ENCODE measurements at places on chromosomes 13 and 19.

DNA sequence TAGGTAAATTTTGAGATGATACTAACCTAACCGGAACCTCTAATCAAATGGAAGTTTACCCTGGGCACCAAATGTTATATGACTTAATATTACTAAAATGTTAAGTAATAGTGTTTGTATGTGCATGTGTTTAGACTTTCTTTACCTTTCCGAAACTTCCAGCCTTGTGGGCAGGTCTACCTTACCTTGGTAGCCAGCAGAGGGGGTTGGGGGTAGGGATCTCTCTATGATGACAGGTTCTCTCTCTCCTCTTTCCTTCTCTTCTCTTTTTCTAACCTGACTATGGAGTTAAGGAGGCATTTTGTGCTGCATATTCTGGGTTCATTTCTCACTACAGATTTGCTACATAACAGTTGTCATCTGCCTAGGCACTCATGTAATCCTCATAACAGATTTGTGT is 6.8 kb upstream of the FRY start:
- no peak for DNase-seq

DNA sequence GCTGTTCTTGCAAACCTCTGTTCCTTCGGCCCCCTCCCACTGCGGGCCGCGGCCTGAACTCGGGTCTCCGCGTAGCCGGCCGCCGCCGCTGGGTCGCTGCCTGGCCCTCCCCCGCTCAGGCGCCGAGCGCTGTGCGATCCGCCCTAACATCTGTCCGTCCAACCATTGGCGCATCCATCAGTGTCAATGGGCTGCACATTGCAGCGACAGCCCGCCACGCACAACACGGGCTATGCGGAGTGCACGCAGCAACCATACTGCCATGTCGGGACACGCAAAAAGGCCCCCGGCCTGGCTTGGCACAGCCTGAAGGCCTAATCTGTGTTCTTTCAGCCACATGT is 2.6 kb upstream of the TSHZ3 start:
- no peak for DNase-seq

DNA sequence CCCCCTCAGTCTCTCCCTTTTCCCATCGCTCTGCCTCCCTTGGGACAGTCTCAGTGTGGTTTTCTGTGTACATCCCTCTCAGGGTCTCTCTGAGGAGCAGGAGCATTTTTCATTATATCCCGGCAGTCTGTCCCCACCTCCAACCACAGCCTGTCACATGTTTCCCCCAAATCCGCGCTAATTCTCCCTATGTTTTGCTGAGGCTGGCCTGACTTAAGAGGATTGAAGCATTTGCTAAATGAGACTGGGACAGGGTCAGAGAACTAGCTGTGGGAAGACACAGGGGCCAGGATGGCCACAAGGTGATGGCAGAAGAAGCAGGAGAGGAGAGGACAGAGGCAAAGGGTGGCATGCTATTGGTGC is 5.5 kb downstream of the TPRX1 start:
- DNase-seq = no peak

DNA sequence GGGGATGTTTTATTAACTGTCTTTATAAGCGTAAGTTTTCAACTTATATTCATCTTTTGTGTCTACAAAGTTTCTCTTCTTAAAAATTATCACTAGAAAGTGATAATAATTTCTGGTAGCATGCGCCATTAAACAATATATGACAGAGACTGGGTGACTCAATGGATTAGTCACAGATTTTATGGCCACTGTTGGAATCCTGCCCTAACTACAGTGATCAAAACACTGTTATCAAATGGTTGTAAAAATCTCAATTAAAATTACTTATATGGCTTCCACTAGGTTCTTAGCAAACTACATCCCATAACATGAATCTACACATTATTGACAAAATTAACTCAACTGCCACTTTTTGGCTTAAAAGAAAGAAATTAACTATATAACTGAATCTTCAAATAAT is 350.0 kb downstream of the DACH1 start:
- DNase-seq = no peak

- peak; percentile 32 for DNase-seq
Observed at GRCh38 chr13:21675095-21675991, 4.5 kb downstream of the FGF9 start.

All from liver (tissue), 10 donors.